Cardiac atrium fibroblast (primary cell): ENCODE measurements at places on chromosomes 2 and 18. TPM values are rescaled to one million over a fixed set of nuclear protein-coding genes. Genes with fewer than 3 reads are reported as not detected.

The SCG2 gene
- 0.32 and 2.3 TPM in 2 replicates for total RNA-seq

The SERPINB12 gene
- total RNA-seq: not detected in 2 replicates

The CRYBA2 gene
- not detected in 2 replicates for total RNA-seq

The GAL3ST2 gene
- total RNA-seq: not detected in 2 replicates

The LINC00305 gene
- total RNA-seq: not detected in 2 replicates

The SAG gene
- not detected in 2 replicates for total RNA-seq

The TMEM198 gene
- total RNA-seq: 5.4 and 5.8 TPM in 2 replicates

The PLCD4 gene
- 0.49 and 1.3 TPM in 2 replicates for total RNA-seq

The TMEFF2 gene
- 0.16 TPM in 1 of 2 replicates, not detected in the other for total RNA-seq

The TRIM54 gene
- not detected in 2 replicates for total RNA-seq

The CDH19 gene
- total RNA-seq: 8.1 and 14.4 TPM in 2 replicates

The MSTN gene
- total RNA-seq: not detected in 2 replicates

The LBX2 gene
- 1.6 and 2.1 TPM in 2 replicates for total RNA-seq

The CFC1B gene
- total RNA-seq: not detected in 2 replicates

The AP1S3 gene
- total RNA-seq: 2.0 and 10.4 TPM in 2 replicates

The DSG1 gene
- not detected in 2 replicates for total RNA-seq

The SH3RF3 gene
- 8.4 and 9.6 TPM in 2 replicates for total RNA-seq

The PLEKHH2 gene
- total RNA-seq: 0.90 and 1.8 TPM in 2 replicates

The ITSN2 gene
- total RNA-seq: 19.9 and 22.0 TPM in 2 replicates

The CDK15 gene
- not detected in 2 replicates for total RNA-seq

The DES gene
- total RNA-seq: 0.32 TPM in 1 of 2 replicates, not detected in the other

The TSGA10 gene
- 0.16 and 0.18 TPM in 2 replicates for total RNA-seq

The SERPINB3 gene
- not detected in 2 replicates for total RNA-seq

The ACMSD gene
- total RNA-seq: not detected in 2 replicates

The WDR33 gene
- 13.3 and 13.5 TPM in 2 replicates for total RNA-seq

The KLHL29 gene
- 5.2 and 6.2 TPM in 2 replicates for total RNA-seq

The MYO5B gene
- total RNA-seq: not detected in 2 replicates

The CFC1 gene
- not detected in 2 replicates for total RNA-seq

The KATNAL2 gene
- 0.32 and 1.1 TPM in 2 replicates for total RNA-seq

The RAD51AP2 gene
- not detected in 2 replicates for total RNA-seq

The LAMA3 gene
- total RNA-seq: 0.54 and 1.8 TPM in 2 replicates

The ASAP2 gene
- total RNA-seq: 25.8 and 27.3 TPM in 2 replicates

The CHRNA1 gene
- not detected in 2 replicates for total RNA-seq

The DYSF gene
- total RNA-seq: 6.3 and 12.2 TPM in 2 replicates

The TXNDC2 gene
- 0.32 TPM in 1 of 2 replicates, not detected in the other for total RNA-seq

The CFAP65 gene
- not detected in 2 replicates for total RNA-seq

The GPAT2 gene
- 8.5 and 16.7 TPM in 2 replicates for total RNA-seq

The FOSL2 gene
- 78.5 and 80.8 TPM in 2 replicates for total RNA-seq

The HJURP gene
- 6.3 and 21.2 TPM in 2 replicates for total RNA-seq

The OR6B2 gene
- not detected in 2 replicates for total RNA-seq

The TMEM37 gene
- 2.9 and 7.6 TPM in 2 replicates for total RNA-seq
